ENCODE measurements at places on chromosomes 13 and 19.

DNA sequence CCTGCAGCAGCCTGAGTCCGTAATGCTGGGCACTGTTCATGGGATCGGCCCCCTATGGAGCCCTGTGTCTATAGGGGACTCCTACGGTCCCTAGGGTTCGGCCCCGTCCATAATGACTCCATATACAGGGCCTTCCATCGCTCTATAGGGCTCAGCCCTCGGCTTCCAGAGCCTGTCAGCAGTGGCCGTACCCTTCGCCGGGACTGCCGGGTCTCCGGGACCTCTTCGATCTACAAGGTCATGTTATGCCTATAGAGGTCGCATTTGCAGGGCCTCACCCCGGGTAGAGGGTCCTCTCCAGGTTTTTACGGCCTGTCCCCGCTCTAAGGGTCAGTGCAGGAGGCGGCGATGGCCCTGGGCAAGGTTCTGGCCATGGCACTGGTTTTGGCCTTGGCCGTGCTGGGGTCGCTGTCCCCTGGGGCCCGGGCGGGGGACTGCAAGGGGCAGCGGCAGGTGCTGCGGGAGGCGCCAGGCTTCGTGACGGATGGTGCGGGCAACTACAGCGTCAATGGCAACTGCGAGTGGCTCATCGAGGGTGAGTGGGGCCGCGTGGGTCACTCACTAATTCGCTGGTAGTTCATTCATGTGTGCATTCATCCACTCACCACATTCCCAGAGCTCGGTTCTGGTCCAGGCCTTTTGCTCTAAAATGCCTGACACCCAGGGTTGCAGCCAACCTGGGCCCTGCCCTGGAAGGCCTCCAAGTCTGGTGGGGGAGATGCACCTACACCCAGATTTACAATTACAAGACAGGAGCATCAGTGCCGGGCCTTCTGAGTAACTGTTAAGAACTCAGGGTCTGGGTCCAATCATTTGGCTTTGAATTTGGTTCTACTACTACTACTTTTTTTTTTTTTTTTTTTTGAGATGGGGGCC, 699 bp downstream of the MEGF8 start:
- DNase-seq: peak; percentile 29

GRCh38 chr19:41535029-41535622, 40.8 kb upstream of the CEACAM21 start:
- peak; percentile 56 for DNase-seq

DNA sequence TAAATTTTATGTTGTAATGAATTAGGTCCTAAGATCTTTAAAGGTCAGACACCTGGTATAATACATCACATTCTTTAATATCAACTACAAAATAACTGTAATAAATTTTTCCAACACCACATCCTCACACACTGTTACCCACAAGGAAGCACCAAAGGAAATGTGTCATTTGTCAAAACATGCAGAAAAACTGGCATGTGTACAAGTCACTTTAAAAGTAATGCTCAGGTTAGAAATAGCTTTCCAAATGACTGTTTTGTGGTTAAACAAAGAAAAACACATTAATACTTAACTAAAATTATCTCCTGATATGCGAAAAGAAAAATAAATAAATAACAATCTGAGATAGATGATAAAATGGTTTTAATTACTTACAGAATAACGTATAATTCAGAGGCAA, 74.7 kb downstream of the MZT1 start:
- DNase-seq: no peak

DNA sequence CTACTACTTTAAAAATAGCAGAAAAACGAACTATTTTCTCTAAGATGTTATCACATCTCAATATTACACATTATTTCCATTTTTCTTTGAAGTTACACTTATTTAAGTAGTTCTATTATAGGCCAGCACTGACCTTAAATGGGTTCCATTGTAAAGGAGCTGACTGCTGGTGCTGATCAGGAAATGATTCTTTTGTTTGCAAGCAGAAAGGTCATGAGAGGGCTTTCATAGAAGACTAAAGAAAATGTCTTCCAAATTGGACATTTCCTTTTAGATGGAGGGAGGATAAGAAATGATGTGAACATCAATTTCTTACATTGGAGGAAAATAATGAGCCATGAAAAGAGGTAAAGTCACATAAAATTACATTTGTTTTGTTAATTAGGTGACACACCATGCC, 96.2 kb downstream of the SUCLA2 start:
- no peak for DNase-seq

- DNase-seq: no peak
Observed at GRCh38 chr19:48458016-48458415, 2.6 kb downstream of the KCNJ14 start.

- DNase-seq: peak; percentile 43
Observed at GRCh38 chr19:51418707-51419106, 1.3 kb upstream of the SIGLEC10 start.

GRCh38 chr19:29189033-29189360, 24.0 kb downstream of the UQCRFS1 start:
- no peak for DNase-seq

- no peak for DNase-seq
Observed at GRCh38 chr13:69180034-69180433, 927.6 kb upstream of the ATXN8OS start.

DNA sequence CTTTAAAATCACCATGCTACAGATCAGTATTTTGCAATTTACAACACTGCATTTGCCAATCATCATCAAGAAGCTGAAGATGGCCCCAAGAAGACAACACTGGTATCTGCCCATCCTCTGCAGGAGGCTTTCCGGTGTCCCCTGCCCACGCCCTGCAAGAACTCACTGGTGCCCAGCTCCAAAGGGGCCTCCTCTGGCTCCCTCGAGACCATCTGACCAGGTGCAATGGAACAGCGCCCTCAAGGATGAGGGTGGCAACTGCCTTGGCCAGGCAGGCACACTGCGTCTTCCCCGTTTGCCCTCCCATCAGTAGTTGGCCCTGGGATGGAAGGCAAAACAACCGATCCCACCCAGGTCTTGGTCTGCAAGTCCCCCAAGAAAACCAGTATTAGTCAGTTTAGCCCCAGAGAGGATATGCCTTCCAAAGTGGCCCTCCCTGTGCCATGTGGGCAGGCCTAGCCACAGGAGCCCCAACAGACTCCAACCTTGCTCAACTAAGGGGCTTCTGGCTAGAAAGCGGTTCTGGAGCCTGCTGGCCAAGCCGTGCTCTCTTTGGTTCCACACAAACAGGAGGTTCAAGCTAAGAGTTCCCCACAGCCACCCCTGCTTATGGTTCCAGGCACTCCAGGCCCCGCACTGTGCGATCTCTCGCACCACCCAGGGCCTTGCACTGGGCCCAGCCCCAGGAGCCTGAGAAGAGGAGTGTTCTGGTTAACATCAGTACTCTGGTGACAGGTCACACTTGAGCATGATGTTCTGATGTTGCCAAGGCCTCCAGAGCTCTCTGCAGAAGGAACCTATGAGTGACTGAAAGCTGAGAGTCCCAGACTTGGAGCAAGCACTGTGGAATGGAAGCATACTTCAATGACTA, 4.7 kb downstream of the PCID2 start:
- no peak for DNase-seq

- DNase-seq: no peak
Observed at GRCh38 chr13:25423831-25424230, 52.1 kb downstream of the ATP8A2 start.

DNA sequence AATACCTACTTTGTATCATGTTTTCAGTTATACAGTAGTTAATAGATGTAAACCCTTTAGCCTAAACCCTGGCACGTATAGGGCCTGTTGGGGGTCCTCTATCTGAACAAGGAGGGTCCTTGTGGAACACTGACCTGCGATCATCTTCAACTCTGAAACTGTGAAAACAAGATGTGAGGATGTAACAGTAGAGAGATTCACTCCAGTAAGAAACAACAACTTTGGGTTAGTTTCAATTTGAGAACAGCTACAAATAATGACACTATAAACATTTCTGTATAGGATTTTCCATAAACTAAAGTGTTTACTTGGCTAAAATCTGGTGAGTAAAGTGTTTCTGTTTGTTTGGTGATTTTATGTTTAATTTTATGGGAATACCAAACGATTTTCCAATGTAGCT, 2.1 kb downstream of the CLC start:
- DNase-seq: no peak

DNA sequence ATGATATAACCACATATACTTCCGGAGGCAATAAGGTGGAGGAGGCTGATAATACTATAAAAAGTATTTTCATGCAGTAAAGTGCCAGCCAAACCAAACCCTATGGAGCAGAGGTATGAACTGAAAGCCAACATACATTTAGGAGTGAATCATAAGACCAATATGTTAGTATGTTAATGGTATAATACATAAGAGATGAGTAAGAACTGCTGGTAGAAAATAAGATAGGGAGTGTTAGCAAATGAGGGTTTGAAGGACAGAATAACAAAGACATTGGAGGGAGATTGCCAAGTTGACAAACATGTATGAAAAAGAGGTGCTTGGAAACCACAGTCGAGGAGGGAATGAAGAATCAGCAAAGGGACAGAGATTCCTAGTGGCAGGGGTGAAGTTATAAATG, 10.8 kb downstream of the ENOX1 start:
- DNase-seq: no peak

DNA sequence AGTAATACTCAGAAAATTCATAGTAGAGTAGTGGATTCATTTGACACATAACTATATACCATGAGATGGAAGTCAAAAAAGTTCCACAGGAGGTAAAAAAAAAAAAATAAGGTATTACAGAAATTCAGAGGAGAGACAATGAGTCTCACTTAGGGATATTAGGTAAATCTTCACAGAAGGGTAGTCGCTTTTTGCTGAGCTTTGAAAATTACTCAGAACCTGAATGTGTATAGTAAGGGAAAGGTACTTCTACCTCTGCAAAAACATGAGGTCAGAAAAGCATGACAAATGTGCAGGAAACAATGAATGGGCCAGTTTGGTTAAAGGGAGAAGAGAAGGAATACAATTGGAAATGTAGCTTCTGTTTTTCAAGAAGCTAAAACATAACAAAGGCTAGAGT, 250.6 kb downstream of the ITGBL1 start:
- no peak for DNase-seq

DNA sequence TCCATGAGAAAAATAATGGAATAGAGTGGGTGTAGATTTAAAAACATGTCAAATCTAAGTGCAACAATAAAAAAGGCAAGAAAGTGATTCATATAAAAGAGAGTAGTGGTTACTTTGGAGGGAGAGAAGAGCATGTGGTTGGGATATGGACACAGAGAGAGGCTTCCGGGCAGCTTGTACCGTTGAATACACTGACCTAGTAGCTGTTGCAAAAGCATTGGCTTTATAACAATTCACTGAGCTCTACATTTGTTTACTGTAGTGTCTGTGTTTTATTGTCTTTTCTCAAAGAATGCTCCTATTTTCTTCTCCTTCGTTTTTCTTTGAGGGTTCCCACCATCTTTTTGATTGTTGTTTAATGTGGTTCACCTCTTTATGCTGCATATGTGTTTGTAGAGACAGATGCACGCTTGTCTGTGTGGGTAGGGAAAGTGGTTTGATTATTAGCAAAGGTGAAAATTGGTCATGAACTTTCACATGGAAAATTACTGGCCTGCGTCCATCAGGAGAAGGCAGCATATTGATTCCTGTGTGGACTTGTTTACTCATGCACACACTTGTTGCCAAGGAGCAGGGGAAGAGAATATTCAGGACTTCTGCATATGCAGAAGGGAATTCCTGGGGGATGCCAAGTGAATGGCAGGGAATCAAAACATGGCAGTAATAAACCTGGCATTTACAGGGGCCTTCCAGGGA, 29.9 kb upstream of the IRS2 start:
- no peak for DNase-seq

GRCh38 chr19:18519962-18520847, 1.7 kb downstream of the ELL start:
- DNase-seq: peak; percentile 53

DNA sequence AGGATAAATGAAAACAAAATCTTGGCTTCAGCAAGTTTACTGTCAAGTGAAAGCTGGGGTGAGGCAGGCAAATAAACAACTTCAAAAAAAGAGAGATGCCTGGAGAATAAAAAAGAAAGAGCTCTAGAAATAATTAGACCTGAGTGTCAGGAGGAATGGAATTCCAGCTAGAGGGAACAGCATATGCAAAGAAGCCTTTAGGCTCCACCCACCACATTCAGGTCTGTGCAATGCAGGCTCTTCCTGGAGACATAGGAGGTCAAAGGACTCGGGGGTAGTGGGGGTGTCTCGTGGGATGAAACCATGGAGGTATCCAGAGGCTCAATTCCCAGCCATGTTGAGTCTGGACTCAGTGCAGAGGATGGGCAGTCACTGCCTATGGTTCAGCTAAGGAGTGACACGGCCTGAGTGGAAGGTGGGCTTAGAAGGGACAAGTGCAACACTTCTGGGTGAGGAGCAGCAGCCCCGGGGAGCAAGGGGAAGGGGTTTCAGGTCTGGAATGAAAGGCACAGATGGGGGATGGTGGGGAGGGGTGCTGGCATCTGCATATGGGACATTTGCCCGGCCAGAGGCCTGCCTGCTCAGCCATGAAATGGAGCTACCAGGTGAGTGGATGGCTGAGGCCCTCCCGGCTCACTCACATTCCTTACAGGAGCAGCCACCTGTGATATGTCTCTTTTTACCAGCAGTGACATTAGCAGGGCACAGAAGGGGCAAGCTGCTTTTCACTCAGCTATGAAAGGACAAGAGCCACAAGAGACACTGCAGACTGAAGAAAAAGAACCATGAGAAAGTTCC, 12.3 kb downstream of the LATS2 start:
- no peak for DNase-seq

DNA sequence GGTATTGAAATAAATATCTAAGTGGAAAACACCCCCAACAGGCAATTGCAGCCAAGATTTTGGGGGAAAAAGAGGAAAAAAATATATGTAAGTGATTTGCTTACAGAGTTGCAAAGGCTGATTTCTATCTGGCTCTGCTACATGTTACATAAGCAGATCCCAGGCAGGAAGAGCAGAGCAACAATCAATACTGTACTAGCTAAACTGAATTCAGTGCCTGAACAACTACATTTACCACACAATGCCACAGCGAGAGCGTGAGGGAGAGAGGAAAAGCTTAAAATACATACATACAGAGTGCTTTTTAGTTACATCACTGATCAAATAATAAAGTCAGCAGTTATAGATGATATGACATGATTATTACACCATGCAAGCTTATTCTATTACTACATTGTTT, 665.6 kb upstream of the ARGLU1 start:
- DNase-seq: no peak

DNA sequence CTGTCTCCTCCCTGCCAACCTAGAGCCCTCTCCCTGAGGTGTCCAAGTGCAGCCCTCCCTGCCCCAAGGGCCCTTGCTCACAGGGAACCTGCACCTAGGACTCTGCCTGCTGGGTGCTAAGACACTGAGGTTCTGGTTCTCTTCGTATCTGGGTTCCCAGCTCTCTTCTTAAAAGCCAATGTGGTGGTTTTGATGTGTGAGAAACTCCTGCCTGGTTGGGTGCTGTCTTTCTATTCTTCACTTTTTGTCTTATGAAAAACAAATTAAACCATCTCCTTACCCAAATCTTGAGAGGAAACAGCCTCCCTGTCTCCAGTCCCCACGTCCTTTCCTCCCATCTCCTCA, 4.3 kb upstream of the KMT2B start:
- DNase-seq: no peak

GRCh38 chr13:58434943-58435342, 803.4 kb downstream of the PCDH17 start:
- no peak for DNase-seq

- DNase-seq: no peak
Observed at GRCh38 chr13:45162821-45163220, 38.0 kb downstream of the KCTD4 start.

GRCh38 chr13:80873589-80873988, 532.7 kb upstream of the SPRY2 start:
- DNase-seq: peak; percentile 44

- DNase-seq: no peak
Observed at GRCh38 chr13:93715866-93716265, 489.3 kb downstream of the GPC6 start.
